Frontal cortex (tissue), 4 donors: ENCODE measurements at places on chromosomes 12 and 14. TPM values are rescaled to one million over a fixed set of nuclear protein-coding genes. Genes with fewer than 3 reads are reported as not detected.

Gene TAS2R30
- 6.5 TPM for total RNA-seq

Gene ARHGAP9
- 1.2 TPM for total RNA-seq

Gene NFYB
- total RNA-seq = 39.9 TPM

Gene SLC4A8
- 25.3 TPM for total RNA-seq

Gene RPL10L
- not detected for total RNA-seq

Gene PROX2
- total RNA-seq = not detected

GRCh38 chr14:71322655-71323250 is 415.5 kb downstream of the PCNX1 start:
- peak; percentile 29 for DNase-seq

- no peak for DNase-seq
These were observed 304.2 kb downstream of the AKAP6 start for GRCh38 chr14:32633224-32633859.

GRCh38 chr14:73612339-73613045 is at the start of gene ACOT6:
Gene ACOT6, plus strand, starts transcription at chr14:73612517. Its CDS starts 55 bp downstream, at chr14:73612572.
- peak; percentile 63 for DNase-seq

DNA sequence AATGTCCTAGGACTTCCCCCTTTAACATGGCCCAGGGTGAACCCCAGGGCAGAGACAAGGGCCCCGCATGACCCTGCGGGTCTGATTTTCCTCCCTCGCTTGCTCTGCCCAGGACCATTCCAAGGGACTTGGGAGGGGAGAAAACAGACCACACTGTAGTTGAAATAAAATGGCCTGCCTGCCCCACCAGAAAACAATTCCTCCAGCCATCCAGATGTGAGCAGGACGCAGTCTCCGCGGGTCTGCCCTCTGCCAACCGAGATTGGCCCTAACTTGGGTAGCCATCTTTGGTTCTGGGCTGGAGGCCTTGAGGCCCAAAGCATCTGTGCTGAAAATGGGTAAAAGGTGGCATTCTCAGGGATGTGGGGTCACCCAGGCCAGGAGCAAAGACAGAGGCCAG is 75.5 kb downstream of the RFLNA start:
- DNase-seq = no peak

DNA sequence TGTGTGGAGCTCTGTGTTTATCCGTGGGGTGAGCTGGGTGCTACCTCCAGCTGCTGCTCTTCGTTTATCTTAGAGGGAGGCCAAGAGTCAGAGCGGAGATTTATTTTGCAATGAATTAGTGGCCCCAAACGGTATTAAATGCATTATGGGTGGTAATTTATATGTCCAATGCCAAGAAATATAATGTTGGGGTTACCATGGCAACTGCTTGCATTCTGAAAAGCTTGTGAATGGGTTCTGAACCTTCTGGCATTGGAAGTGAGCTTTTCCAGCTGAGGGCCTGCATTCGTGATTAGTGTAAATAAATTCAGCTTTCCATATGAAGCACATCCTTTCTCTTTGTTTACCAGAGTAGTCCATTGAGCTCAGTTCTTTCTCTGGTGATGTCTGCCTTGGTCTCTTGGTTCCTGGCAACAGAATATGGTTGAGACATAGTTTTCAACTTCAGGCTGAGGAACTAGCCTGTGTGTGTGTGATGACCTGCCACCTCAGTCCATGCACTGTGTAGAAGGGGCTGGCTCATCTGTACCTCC is 51.8 kb downstream of the TRAF3 start:
- DNase-seq = no peak

DNA sequence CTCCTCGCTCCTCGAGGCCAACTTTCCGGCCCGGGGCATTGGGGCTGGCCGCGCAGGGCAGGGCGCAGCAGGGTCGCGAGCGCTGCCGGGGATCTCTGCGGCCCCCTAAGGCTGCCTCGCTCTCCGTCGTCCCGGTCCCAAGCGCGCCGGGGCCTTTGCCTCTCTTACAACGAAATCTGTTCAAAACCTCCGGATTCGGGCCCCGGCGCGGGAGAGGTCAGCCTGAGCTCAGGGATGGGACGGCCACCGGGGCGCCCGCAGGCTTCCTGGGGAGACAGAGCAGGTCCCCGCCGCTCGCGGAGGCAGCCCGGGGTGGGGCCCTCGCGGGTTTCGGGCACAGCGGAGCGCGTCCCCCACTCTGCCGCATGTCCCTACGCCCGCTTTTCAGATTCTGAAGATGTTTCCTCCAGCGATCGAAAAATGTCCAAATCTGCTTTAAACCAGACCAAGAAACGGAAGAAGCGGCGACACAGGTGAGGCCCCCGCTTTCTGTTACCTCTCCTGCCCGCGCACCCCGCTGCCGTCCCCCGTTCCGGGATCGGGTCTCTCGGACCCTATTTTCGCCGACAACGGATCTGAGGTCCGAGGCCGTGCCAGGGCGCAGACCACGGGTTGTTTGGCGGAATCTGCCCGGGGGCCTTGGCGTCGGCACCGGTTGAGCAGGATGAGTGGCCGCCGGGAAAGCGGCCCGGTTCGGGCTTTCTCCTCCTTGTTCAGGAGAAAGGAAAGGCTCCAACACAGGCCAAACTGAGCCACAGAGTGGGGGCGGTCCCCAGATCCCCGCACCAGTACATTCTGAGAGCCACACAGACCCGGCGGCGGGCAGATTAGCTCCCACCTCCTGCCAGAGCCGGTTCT is 1.8 kb downstream of the VSX2 start:
- DNase-seq = peak; percentile 44

- DNase-seq = no peak
These were observed 88.8 kb downstream of the SPTSSA start for GRCh38 chr14:34373191-34373590.

DNA sequence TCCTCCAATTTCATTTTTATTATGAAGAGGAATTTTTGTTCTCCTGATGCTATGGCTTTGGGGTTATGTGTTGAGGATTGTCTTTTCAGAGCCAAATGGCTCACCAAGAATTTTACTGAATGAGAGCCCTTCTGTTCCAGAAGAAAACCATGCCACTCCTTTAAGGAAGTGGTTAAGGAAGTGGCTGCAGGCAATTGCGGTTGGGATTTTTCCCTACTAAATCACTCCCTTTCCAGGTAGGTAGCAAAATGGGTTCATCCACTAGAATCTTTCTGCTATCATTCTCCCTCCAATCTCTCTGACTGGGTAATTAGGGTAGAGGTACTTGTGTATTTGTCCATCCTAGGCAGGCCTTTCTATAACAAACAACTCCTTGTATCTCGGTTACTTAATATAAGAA is 163.1 kb downstream of the TTC8 start:
- no peak for DNase-seq

DNA sequence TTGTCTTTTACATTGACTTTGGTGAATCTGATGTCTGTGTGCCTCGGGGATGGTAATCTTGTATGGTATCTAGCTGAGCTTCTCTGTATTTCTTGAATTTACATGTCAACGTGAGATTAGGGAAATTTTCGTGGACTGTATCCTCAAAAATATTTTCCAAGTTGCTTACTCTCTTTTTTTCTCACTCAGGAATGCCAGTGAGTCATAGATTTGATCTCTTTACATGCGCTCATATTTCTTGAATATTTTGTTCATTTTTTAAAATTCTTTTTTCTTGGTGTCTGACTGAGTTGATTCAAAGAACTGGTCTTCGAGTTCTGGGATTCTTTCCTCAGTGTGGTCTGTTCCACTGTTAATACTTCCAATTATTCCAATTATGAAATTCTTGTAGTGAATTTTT is 207.7 kb downstream of the RAD51B start:
- DNase-seq = no peak

- DNase-seq = no peak
These were observed 83.3 kb downstream of the CCER1 start for GRCh38 chr12:90871726-90872096.

GRCh38 chr12:57837864-57838562 is 8.5 kb downstream of the CTDSP2 start:
- no peak for DNase-seq

GRCh38 chr12:51028813-51029150 is 2.6 kb upstream of the SLC11A2 start:
- no peak for DNase-seq

DNA sequence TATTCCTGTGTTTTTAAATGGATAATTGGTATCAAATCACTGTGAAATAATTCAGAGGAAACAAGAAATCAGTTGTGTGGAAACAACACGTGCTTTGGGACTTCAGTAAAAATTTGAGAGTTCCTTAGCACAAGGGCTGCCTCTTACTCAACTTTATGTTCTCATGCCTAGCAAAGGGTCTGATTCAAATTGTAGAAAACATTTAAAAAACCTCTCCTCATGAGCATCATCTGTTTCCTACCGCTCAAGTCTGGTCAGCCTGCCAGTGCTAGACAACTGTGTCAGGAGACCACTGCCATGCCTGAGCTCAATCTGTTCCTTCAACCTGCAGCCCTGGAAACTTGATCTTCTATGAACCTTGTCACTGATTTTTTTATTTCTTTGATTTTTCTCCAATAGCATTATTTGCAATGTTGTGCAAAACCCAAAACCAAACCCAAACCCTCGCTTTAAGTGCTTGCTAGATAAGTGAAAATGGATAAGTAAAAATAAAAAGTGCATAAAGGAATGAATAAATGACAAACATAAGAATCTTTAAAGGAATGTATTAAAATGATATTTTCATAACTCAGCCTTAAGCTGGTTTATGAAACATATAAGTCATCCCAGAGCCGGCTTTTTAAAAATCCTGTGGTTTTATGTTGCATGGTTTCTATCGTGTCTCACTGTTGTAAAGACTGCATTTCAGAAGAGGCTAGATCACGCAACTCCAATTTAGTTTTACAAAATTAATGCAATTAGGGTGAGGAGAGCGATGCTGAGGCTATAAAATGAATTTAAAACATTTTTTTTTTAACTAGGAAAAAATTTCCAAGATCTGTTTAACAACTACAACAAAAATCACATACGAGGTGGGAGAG is 361.2 kb upstream of the PDE3A start:
- no peak for DNase-seq

DNA sequence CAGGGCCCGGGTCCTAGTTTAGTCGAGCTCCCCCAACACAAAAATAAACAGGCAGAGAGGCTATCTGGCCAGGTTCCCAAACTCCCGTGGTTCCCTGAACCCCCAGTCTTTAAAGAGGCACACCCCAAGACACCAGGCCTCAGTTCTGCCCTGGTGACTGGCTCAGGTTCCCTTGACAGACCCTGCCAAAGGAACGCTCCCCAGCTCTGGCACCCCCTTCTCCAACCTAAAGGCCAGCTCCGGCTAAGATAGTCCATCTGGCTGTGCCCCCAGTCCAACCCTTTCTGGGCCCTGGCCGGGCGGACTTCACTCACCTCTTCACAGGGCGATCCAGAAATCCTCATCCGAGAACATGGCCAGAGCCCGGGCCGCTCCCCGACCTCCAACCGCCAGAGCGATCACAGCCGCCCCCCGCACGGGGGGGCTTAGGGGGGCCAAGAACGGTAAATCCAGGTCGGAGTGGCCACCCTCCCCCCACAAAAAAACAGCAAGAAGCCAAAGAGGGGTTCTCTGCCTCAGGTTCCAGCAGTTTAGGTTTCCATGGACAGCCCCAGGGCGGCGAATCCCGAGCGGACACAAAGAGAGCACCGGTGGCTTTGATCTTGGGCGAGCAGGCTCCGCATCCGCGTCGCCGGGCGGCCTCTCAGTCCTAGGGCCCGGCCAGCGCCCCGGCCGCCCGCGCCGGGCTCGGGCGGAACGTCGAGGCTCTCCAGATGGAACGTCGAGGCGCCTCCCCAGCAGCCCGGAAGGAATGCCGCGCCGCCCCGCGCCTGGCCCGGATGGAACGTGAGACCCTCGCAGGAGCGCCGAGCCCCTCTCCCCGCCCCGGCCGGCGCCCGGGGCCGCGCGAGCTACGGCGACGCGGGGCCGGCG is 1.1 kb downstream of the KMT2D start:
- DNase-seq = no peak

GRCh38 chr12:64696080-64696741 is 63.0 kb downstream of the GNS start:
- DNase-seq = peak; percentile 34

DNA sequence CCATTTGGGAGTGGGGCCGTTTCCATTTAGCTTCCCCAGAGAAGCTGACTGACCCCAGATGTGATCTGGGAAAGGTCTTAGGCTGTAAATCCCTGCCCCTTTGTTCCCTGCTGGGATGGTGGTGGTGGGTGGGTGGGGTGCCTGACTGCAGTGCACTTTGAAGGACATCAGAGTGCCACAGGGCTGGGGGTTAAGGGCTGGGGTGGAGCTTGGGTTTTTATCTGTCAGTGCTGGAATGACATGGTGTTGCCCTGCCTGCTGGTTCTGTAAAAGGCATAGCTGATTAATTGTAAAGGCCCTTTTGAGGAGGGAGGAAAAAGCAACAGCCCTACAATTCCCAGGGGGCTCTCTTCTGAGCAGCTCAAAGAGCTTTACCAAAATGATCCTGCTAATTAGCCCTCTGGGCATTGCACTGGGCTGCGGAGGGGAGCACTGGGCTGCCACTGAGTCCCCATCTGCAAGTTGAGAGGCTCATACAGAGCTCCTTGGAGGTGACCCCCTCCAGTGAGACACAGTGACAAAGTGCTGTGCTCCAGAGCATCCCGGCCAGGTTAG is 21.1 kb downstream of the PLEKHG3 start:
- DNase-seq = no peak

- no peak for DNase-seq
These were observed 229.1 kb upstream of the OR4E1 start for GRCh38 chr14:21902561-21903181.
